Activated naive CD4-positive, alpha-beta T cell (primary cell): ENCODE measurements at places on chromosomes 11 and 22.

- no peak for DNase-seq
Observed at GRCh38 chr11:99918761-99919160, 768.3 kb upstream of the ARHGAP42 start.

- DNase-seq = no peak
Observed at GRCh38 chr11:86954269-86955110, 705 bp downstream of the FZD4 start.

- DNase-seq = no peak
Observed at GRCh38 chr22:30894371-30894740, 74.2 kb downstream of the MORC2 start.

- no peak for DNase-seq
Observed at GRCh38 chr11:75663808-75664207, 5.0 kb downstream of the MAP6 start.

- no peak for DNase-seq
Observed at GRCh38 chr11:1435820-1436467, 46.2 kb downstream of the BRSK2 start.

DNA sequence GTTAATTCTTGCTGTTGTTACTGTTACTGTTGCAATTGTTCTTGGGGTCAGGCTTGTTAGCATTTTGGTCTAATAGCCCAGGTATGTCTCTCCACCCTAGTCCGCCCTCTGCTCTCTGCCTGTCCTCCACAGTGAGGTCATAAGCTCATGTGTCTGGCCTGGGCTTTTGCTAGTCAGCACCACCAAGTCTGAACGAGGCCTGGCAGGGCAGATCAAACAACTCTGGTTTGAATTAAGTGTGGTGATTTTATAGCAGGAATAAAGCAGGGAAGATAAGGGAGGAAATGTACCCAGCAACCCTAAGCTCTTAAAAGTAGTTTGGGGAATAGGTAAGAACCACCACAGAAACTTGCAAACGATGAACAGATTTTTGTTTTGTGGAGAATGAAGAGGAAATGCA lies 98.7 kb downstream of the ABTB2 start:
- no peak for DNase-seq

- no peak for DNase-seq
Observed at GRCh38 chr11:108944471-108945178, 279.8 kb downstream of the DDX10 start.

DNA sequence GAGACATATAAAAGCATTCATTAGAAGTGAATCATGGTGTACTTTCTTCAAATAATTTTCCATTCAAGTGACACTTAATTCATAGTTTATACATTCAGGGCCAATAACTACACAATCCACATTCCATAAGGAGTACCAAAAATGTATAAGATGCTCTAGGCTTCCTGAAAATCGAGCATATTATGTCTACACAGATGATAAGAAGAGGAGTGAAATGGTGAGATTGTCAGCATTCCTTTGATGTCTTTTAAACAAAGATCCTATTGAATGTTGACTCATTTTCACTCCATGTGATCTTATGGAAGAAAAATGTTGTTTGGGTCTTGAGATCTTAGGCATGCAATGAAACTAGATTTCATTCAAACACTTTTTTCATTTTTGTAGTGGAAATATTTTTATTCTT lies 843.2 kb downstream of the KCNA4 start:
- no peak for DNase-seq

- DNase-seq = no peak
Observed at GRCh38 chr11:35288309-35288708, 131.0 kb downstream of the SLC1A2 start.

DNA sequence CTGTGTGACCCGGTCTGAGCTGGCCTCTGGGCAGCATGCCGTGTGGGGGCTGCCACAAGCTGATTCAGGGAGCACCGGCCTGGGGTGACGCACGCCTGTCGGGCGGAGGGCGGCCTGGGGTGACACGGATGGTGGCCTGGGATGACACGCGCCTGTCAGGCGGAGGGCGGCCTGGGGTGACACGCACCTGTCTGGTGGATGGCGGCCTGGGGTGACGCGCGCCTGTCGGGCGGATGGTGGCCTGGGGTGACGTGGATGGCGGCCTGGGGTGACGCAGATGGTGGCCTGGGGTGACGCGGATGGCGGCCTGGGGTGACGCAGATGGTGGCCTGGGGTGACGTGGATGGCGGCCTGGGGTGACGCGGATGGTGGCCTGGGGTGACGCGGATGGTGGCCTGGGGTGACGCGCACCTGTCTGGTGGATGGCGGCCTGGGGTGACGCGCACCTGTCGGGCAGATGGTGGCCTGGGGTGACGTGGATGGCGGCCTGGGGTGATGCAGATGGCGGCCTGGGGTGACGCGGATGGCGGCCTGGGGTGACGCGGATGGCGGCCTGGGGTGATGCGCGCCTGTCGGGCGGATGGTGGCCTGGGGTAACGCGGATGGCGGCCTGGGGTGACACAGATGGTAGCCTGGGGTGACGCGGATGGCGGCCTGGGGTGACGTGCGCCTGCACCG lies 21.5 kb downstream of the PTDSS2 start:
- no peak for DNase-seq

GRCh38 chr11:46445192-46445919 lies 53.8 kb upstream of the CHRM4 start:
- no peak for DNase-seq

- DNase-seq = no peak
Observed at GRCh38 chr11:76071090-76071489, 135.2 kb downstream of the WNT11 start.

DNA sequence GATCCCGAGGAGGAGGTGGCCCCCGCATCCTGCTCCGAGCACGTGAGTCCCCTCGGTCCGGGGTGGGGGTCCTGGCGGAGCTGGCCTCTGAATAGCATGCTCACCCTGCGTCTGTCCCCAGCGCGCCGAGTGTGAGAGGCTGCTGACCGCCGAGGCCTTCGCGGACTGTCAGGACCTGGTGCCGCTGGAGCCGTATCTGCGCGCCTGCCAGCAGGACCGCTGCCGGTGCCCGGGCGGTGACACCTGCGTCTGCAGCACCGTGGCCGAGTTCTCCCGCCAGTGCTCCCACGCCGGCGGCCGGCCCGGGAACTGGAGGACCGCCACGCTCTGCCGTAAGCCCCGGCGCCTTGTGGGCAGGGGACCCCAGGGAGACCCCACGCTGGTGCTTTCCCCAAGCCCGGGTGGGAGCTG lies 3.5 kb downstream of the MUC2 start:
- DNase-seq = no peak

GRCh38 chr11:69911310-69912160 lies 92.3 kb upstream of the FGF3 start:
- DNase-seq = no peak

DNA sequence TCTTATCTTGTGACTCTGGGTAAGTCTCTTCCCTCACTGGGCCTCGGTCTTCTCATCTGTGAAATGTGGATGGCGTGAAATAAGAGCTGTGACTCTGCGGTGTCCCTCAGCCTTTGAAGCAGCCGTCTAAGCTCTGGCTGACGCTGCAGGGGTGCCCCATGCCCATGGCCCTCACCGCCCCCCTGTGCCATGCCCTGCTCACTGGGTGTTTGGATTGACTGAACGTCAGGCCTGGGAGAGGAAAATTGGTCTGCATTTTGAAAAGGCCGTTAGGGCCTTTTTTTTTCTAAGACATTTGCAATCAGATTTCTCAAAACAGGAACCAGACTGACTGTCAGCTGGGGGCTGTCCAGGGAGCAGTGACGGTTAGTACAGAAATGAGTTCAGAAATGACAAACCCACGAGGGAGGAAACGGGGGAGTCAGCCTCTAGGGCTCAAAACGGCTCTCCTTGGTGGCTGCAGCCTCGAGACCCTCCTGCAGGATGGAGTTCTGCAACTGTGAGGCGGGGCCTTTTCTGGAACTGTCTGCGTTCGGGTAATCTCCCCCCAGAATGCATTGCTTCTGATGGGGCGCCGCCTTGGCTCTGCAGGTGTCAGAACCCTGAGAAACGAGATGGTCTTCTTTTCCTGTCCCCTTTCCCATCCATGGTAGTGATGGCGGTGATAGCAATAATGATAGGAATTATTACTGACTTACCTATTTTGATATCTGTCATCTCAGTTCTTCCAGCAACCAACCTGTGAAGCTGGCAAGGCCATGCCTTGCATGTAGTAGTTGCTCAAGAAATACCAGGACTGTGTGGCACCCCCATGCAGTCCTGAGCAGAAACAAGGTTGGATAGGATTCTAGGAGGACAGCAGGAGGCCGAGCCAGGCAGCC lies 2.0 kb downstream of the GRK2 start:
- DNase-seq = no peak

DNA sequence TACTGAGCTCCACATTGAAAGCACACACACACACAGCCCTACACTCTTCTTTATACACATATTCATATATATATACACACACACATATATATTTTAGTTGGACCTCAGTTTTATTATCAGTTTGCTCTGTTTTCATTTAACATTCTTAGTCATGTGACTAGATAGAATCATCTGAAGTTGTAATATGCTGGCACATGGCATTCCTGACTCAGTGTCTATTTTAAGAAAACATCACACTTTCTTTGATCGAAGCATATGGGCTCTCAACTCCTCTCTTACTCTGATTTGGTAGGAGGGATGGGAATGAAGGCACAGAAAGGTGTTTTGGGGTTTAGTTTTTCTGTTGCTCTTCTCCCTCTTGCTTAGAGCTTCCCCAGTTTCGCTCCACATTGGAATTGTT lies 24.8 kb downstream of the AMOTL1 start:
- no peak for DNase-seq

DNA sequence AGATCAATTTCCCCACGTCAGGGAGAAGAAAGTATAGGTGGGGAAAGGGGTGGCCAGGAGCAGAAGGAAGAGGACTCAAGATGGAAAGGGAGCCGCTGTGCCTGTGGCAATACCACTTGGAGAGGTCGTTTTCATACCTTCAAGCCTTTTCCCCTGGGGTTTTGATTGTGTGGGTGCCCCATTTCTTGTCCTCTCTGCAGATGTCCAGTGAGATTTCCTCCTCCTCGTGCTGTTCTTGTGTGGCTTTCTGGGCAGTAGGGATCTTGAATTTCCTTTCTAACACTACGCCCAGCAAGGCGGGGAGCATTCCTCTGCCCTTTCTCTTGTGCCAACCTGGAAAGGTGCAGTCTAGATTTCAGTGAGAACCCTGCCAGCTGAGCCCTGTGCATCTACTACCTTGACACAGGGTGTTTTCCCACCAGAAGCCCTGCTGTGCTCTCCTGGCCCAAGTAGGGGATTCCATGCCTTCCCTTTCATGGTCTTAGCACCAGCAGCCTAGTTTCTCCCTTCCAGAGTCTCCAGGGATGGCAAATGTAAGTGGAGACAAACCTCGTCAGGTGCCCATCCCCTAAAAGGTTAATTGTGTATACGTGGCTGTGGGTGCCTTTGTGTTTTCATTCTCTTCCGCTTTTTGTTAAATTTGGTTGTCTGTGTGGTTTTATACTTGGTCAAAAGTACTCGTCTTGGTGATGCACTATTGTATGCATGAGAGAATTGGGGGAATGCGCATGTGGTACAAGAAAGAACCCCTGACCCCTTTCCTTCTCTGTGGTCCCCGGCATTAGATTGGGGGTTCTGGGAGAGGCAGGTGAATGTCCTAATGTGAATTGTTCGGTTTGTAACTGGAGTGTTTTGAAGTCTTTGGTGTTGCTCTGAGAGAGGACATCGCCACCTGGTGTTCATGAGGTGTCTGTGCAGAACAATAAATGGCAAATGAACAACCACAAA lies 71.4 kb upstream of the MPEG1 start:
- DNase-seq = no peak

DNA sequence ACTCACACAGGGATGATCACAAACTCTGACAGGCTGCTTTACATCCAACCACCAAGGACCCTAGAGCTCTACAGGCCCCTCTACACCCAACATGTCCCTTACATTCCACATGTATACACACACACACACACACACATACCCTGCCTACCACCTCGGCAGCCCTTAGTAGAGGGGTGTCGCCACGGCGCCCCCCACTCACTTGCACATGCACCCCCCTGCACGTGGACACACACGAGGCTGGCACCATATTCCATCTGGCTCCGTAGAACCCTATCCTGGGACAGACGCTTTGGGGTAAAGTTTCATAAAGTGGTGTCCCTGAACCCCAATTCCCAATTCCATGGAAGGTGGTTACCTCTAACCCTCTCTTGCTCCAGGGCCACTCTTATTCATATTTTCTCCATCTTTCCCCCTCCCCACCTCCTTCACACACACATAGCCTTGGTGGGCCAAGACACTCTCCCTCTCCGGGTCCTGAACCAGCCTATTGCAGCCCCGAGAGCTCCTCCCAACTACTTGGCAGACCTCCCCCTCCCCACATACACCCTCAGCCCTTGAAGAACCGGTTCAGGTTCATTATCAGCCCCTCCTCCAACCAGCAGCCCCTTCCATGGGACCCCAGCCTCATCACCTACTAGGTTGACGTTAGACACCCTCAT lies 809 bp downstream of the PDE2A start:
- no peak for DNase-seq

GRCh38 chr11:64855596-64856304 lies 11.3 kb upstream of the CDC42BPG start:
- no peak for DNase-seq

GRCh38 chr22:50545522-50546325 lies at the start of gene KLHDC7B:
Gene KLHDC7B, plus strand, starts transcription at chr22:50545899. Its CDS starts 345 bp downstream, at chr22:50546244.
- no peak for DNase-seq

DNA sequence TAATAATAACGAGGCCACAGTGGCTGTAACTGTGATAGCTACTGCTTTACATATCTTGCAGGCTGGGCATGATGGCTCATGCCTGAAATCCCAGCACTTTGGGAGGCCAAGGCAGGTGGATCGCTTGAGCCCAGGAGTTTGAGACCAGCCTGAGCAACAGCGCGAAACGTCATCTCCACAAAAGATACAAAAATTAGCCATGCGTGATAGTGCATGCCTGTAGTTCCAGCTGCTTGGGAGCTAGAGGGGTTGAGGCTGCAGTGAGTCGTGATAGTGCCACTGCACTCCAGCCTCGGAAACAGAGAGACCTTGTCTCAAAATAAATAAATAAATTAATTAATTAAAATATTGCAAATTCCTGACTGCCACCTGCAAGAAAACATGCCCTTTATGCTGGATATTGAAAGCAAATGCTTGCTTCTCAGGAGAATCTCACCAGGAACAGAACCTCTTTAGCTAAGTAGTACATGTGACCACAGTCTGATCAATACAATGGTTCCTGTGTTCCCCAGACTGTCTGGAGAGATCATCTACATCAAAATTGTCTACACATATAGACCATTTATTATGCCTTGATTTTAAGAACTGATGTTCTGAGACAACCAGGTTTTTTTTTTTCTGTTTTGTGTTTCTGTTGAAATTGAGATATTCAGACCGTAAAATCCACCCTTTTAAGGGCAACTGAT lies 6.3 kb downstream of the ZBTB3 start:
- no peak for DNase-seq

- DNase-seq = no peak
Observed at GRCh38 chr11:120658071-120658423, 146.5 kb downstream of the GRIK4 start.

DNA sequence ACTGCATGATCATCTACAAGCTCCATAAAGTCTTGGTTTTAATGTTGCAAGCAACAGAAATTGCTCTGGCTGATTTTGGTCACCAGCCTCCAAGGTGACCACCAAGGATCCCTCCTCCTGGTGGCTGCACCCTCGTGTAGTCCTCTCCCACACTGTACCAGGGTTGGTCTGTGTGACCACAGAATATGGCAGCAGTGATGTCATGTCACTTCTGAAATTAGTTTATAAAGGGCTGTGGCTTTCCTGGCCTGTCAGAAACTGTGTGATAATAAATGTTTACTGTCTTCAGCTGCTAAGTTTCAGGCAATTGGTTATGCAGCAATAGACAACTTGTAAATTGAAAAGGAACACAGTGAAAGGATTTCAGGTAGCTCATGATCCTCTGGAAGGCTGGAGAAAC lies 5.3 kb upstream of the PRDM11 start:
- no peak for DNase-seq
